Hematopoietic multipotent progenitor cell (in vitro differentiated cells): ENCODE measurements at places on chromosomes 11 and 22.

DNA sequence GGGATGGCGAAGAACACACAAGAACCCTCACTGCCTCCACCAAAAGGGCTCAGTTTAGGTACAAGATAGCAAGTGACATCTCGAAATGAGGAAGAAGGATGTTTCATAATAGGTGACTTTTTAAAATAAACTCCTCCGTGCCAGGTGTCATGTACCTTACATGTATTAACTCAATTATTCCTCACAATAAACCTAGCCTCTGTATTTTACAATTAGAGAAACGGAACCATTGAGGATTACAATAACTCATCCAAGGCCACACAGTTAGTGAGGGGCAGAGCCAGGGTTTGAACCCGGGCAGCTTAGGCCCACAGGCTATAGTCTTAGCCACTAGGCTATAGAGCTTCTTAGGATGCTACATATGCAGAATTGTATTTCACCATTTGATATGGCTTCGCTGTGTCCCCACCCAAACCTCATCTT is 965 bp upstream of the PAMR1 start:
- DNase-seq = no peak

- DNase-seq = no peak
Observed at GRCh38 chr11:43688394-43688793, 7.9 kb downstream of the HSD17B12 start.

GRCh38 chr11:44574610-44575287 is 9.3 kb downstream of the CD82 start:
- DNase-seq = peak; percentile 77

- DNase-seq = no peak
Observed at GRCh38 chr22:32695451-32695891, 106.0 kb upstream of the TIMP3 start.

- DNase-seq = no peak
Observed at GRCh38 chr11:79503028-79503427, 62.2 kb upstream of the TENM4 start.

- peak; percentile 99 for DNase-seq
Observed at GRCh38 chr22:23857606-23858483, at the start of gene SLC2A11. TSS of gene SLC2A11 (plus strand) at chr22:23857875. CDS start at chr22:23858000, 125 bp downstream.

DNA sequence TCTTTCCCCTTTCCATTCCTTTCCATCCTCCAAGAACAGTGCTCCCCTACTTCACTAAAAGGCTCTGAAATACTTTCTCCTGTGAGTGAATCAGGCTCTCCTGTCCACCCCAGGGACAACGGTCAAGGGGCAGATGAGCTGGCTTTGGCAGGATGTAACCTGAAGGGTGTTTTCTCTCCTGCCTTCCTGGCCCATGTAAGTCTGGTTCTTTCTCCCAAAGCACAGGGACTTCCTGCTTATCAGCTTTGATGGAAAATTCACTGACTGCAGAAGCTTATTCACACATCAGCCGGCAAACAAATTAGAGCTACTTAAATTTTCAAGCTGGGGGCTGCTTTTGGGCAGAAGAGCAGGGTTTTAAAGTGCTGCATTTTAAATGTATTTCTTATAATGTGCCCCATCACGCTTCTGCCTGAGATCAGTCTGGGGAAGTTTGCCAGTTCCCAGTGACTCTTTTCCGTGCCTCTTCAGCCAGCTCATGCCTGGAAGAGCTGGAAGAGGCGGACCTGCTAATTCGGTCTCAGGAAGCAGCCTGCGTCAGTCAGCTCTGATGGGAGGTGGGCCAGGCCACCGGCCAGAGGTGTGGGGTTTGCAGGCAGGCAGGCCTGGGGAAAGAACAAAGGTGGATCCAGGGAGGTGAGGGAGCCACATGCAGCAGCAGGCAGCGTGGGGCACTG is 140.4 kb upstream of the TBCEL start:
- no peak for DNase-seq

- DNase-seq = peak; percentile 67
Observed at GRCh38 chr22:18024276-18024939, at the start of gene MICAL3. TSS of gene MICAL3 (minus strand) at chr22:18024561. CDS start at chr22:17906812, 117,749 bp downstream.

DNA sequence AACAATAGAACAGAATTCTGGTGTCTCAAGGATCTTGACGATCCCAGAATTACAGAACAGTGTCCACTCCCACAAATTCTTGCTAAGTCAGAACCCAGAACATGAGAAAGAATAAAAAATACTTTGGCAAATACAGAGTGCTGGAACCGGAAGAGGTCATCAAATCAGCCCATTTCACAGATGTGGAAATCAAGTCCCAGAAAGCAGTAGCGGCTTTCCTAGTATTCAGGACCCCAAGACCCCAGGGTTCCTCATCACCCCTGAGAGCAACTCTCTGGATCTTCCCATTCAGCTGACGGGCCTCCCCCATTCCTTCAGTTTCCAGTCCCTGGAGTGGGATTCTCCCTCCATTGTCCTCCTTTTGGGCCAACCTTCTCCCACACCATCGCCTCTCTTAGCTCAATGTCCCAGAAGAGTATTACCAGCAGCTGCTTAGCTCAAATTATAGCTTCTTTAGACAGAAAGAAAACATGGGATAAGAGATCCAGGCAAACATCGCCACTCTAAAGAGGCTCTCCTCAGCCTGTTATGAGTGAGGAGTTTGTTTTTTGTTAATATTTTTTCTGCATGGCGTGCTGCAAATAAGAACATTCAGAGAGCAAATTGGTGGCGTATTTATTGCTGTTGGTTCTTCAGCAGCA is 268.3 kb downstream of the MN1 start:
- DNase-seq = no peak

GRCh38 chr22:38125751-38126201 is 15.3 kb upstream of the BAIAP2L2 start:
- DNase-seq = no peak

- no peak for DNase-seq
Observed at GRCh38 chr11:93655581-93656255, 5.8 kb upstream of the CEP295 start.

DNA sequence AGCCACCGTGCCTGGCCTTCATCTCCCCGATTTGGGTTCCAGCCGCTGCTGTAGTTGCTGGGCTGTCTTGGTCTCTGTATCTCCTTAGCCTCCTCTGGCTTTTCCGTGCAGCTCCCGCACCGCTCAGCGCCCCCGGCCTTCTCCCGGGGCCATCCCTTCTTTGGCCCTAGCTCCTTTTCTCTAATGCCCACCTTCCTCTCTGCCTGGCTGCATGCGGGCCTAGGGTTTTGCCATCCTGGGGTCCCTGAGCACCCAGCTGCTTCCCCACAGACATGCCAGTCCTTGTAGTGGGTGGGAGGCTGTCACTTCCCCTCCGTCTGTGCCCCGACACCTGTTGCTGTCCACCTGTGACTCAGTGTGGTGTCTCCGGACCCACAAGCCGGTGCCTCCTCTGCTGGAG is 36.4 kb downstream of the KCNJ4 start:
- no peak for DNase-seq
